ENCODE measurements at places on chromosomes 6 and 20.

- peak; percentile 85 for DNase-seq
Observed at GRCh38 chr20:49832632-49833327, 20.2 kb downstream of the SLC9A8 start.

- no peak for DNase-seq
Observed at GRCh38 chr6:166167801-166168615, at the start of gene TBXT. Gene TBXT, minus strand, starts transcription at chr6:166167851. Its CDS starts 260 bp downstream, at chr6:166167591.

GRCh38 chr6:38136547-38136946, 317.0 kb downstream of the ZFAND3 start:
- DNase-seq, result peak; percentile 24

DNA sequence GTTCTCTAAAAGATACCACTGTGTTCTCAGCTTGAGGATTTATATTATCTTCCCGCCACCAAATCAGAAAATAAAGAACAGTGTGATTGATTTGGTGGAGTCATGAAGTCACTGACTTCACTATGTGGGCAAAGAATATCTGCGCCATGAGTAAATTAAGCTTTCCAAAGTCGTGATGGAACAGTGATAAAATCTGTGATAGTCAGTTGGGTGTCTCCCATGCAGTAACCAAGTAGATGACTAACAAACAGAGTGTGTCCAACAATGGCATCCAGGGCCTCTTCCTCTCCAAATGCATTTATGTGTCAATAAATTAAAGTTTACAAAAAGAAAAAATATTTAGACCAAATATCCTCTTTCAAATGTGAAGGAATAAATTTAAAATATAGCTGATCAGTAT, 87.0 kb upstream of the DST start:
- DNase-seq, result peak; percentile 75

All from iris pigment epithelial cell (primary cell).